ENCODE measurements at places on chromosomes 2 and 18.

DNA sequence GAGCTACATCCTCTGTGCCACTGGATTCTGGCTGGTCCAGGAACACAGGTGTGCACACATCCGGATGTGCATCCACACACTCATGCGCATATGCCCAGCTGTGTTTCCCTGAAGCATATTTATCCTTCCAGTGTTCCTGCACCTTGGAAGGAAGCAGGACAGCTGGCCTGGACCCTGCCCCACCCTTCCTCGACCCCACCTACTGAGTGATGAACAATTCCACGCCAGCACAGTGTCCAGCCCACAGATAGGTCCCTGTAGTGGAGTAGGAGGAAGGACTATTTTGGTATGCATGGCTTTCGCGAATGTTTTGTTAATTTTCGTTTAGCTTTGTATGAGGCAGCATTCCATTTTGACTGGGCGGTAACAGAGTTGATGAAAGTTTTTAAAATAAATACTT lies 211.5 kb downstream of the AGAP1 start:
- no peak for DNase-seq

- DNase-seq: no peak
Observed at GRCh38 chr2:239581352-239581901, 180.6 kb upstream of the HDAC4 start.

- no peak for DNase-seq
Observed at GRCh38 chr2:127061375-127062273, 45.3 kb downstream of the BIN1 start.

GRCh38 chr2:51959696-51960095 lies 927.8 kb upstream of the NRXN1 start:
- no peak for DNase-seq

DNA sequence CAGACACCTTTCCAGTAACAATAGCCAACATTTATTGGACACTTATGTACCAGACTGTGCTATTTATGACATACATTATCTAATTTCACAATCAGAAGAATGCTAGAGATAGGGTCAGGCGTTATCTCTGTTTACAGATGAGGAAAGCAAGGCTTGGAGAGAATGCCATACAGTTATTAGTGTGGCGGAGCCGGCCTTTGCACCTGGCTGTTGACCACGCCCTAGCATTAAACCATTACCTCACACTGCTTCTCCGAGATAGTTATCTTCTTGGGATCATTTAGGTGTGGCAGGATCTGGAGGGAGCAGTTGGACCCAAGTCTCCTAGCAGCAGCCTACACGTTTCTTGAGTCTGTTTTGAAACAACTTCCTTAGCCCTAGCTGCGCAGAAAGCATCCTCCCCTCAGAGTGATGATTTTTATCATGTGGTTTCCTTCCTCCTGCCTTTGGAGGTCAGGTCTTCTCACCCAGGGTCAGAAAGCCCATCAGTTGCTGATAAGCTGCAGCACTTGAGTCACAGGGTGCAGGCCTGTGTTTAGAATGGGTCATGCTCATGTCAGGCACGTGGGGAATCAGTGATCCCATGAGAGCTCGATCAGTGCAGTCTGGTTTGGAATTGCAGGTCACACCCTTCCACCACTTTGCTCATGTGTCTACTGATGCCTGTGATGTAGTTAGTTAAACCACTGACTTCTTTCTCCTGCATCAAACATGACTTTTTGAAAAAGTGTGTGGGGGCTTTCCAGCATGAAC lies 118.2 kb downstream of the SPTBN1 start:
- DNase-seq: peak; percentile 44

- no peak for DNase-seq
Observed at GRCh38 chr2:99152199-99152895, 2.4 kb downstream of the TSGA10 start.

GRCh38 chr2:28036307-28036706 lies 145.8 kb downstream of the BABAM2 start:
- no peak for DNase-seq

GRCh38 chr2:142140434-142140845 lies 9.6 kb upstream of the LRP1B start:
- DNase-seq: peak; percentile 33

- DNase-seq: no peak
Observed at GRCh38 chr2:198324071-198324470, 519.7 kb downstream of the PLCL1 start.

- DNase-seq: no peak
Observed at GRCh38 chr2:795531-796041, 118.4 kb upstream of the TMEM18 start.

DNA sequence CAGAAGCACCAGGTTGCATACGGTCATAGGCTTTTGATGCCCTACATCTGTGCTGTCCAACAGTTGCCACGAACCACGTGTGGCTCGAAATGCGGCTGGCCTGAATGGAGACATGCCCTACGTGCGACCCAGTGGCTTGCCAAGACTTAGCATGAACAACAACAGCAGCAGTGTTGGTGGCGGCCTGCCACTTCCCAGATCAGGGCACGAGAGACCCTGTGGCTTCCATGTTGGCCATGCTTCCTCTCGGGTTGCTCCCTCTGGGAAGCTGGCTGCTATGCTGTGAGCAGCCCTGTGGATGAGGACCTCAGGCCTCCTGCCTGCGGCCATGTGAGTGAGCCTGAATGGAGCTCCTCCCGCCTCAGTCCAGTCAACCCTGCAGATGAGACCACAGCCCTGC lies 212.3 kb downstream of the HDAC4 start:
- no peak for DNase-seq

- peak; percentile 50 for DNase-seq
Observed at GRCh38 chr2:74944987-74945787, 13.3 kb upstream of the POLE4 start.

DNA sequence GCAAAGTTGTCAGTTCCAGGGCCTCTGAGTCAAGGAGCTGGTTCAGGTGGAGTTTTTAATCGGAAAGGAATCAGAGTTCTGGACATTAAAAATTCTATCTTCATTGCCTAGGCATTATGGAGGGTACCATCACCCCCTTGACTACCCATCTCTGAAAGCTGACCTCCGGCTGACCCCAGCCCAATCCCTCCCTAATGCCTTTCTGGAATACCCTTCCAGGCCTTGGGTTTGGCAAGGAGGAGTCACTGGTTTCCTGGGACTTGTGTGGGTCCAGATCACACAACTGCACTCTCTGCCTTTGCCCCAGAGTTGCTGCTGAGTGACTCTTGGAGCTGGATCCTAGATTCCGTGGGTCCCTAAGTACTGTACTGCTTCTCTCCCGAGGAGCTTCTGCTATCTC lies 1.0 kb upstream of the OSR1 start:
- no peak for DNase-seq

- DNase-seq: no peak
Observed at GRCh38 chr2:1563943-1564891, 151.0 kb downstream of the TPO start.

DNA sequence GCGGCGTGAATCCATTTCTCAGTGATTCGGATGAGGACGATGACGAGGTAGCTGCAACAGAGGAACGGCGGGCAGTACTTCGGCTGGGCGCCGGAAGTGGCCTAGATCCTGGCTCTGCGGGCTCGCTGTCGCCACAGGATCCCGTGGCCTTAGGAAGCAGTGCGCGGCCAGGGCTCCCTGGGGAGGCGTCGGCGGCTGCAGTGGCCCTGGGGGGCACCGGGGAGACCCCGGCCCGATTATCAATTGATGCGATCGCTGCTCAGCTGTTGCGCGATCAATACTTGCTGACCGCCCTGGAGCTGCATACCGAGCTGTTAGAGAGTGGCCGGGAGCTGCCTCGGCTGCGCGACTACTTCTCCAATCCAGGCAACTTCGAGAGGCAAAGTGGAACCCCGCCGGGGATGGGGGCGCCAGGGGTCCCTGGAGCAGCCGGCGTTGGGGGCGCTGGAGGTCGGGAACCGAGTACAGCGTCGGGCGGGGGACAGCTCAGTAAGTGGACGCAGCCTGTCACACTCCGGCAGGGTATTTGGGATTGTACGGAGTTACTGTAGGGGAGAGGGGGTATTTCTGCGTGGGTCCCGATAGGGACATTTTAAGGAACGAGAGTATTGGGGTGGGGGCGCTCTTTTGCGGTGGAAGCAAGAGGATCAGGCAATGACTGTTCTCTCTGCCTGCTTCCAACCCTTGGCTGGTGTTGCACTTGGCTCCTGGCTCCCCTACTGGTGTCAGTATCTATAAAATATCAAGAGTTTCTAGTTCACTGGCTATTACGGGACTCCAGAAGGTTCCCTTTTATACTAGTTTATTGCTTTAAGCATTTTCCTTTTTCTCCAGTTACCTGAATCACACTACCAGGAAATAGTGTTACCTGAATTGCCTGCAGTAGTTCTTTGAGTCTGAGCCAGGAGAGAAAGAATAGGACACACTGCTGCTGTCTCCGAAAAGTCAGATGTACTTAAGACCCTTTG lies 772 bp downstream of the RELCH start:
- peak; percentile 39 for DNase-seq

DNA sequence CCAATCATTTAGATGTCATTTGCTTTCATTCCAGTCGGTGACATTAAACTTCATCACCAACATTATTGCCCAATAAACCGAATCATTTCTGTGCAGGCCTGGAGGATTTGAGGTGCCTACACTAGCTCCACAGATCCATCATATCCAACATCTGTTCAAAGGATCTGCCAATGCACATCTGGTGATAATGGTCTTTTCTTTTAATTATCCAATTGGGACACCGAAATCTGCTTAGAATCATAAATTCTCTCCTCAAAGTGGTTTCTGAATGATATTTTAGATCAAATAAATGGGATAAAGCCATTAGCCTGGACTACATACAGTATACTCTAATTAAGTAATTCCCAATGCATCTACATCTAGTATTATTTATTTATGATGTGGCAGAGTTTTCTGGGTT lies 85.6 kb downstream of the ABCA12 start:
- no peak for DNase-seq

DNA sequence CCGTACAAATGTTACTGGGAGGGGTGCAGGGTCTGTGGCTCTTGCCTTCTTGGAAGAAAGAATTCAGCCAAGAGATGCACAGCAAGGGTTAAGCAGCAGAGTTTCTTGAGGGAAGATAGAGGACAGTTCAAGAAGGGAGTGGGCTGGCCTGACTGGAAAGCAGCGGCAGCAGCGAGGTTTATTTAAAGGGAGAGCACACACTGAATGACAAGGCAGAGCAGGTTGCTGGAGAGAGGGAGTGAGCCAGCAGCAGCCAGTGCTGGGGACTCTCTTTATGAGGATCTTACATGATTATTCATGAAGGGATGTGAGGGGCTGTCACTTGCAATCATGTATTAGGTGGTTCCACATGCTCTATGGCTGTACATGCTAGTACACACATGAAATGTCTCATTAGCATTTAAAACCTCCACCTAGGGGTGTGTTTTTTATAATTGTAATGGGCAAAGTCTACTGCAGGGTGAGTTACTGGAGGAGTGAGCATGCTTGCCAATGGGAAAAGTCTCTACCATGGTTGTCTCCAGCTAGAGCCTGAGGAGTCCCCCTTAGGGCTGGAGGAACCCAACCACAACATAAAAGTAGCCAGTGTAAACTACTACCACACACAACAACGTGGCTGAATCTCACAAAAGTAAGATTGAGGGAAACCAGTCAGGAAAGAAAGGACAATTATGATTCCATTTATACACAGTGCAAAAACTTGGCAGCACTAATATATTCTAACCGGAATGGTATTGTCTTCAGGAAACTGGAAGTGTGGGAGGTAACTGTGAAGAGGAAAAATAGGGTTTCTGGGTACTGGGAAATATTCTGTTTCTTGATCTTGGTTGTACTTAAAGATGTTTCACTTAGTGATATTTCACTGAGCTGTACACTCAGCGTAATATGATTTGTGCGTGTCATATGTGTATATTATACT lies 87.6 kb upstream of the FAM110C start:
- no peak for DNase-seq

DNA sequence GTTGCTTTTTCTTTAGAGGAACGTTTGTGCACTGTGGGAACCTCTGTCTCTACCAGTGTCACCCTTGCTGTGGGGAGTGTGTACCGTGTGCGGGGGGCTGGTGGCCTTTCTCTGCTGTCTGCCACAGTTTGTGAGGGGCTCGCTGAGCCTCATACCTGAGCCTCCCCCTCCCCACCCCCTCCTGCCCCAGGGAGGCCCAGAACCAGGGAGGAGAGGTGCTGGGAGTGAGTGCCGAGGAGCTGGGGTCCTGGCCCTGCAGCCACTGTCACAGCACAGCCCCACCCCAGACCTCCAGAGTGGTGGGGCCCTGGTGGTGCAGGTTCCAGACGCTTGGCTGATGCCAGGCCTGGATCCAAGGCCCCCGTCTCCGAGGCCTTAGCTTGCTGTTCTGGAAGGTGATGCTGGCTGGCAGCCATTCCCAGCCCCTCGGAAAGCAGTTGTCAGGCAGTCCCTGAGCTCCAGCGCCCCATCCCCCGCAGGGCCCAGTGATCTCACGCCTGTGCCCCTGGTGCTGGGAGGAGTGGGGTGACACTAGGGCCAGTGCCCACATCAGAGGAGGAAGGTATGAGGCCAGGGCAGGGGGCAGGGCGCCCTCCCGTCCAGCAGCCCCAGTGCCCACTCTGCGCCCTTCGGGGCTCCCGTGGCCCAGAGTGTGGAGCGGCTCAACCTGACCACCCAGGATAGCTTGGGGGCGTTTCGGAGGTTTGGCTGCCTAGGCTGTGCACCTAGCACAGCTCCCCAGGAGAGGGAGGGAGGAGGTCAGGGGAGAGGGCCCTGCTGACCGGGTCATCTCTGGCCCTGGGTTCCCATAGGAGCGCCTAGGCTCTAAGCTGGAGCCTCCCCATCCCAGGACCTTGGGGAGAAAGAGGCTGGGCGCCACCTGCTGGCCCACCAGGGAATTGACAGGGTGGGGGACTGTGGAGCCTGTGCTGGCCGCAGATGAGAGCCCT lies 53.0 kb upstream of the ALPP start:
- DNase-seq: peak; percentile 27

DNA sequence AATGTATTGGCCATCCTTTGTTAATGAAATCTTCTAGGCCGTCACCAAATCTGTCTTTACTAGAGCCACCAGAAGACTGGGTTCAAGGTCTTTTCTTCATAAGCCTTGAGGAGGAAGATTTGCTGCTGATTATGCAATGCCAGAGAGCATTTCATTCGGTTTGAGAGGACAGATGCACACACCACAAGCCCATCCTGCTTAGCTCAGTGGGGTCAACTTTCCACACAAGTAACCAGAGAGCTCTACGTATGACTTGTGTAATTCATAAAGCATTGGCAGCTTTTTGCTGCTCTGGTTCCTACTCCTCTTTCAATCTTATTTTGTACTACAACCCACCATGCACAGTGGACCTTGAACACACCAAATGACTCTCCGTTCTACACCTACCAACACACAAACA lies 106.9 kb downstream of the OSR1 start:
- no peak for DNase-seq

GRCh38 chr2:112583497-112584133 lies 794 bp upstream of the CHCHD5 start:
- DNase-seq: no peak

DNA sequence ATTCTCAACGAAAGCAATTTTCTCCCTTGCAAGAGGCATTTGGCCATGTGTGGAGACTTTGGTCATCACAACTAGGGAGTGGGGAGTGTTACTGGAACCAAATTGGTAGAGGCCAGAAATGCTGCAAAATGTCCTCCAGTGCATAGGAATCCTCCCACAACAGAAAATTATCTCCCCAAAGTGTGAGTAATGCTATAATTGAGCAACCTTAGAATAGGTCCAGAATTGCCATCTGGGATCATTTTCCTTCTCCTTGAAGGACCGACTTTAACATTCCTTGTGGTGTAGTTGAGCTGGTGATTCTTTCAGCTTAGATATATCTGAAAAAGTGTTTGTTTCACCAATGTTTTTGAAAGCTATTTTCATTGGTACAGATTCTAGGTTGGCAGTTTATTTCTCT lies 111.2 kb upstream of the SMIM21 start:
- no peak for DNase-seq

GRCh38 chr2:144405321-144405720 lies 114.6 kb downstream of the ZEB2 start:
- DNase-seq: no peak

GRCh38 chr18:41687138-41687537 lies 267.9 kb upstream of the PIK3C3 start:
- DNase-seq: no peak
